ENCODE measurements at places on chromosomes 1 and 21.

DNA sequence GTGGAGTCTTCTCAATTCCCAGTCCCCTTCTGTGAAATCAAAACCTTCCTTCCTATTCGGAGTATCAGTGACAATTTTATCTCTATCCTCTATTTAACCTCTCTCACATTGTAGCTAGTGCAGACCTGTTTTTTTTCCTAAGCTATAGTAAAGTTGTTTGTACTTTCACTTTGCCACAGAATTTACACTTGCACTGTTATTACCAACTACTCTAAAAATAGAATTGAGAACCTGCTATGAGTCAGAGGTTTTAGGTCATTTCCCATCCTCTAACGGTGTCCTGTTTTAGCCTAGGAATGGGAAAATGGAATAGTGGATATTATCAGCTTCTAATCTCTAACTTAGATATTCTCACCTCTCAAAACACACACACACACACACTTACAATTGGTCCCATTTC, 862.7 kb downstream of the NCAM2 start:
- no peak for DNase-seq

- DNase-seq = no peak
These were observed 19.1 kb upstream of the CD101 start for GRCh38 chr1:116982319-116983004.

GRCh38 chr1:226111883-226112261, 49.4 kb downstream of the H3-3A start:
- no peak for DNase-seq

DNA sequence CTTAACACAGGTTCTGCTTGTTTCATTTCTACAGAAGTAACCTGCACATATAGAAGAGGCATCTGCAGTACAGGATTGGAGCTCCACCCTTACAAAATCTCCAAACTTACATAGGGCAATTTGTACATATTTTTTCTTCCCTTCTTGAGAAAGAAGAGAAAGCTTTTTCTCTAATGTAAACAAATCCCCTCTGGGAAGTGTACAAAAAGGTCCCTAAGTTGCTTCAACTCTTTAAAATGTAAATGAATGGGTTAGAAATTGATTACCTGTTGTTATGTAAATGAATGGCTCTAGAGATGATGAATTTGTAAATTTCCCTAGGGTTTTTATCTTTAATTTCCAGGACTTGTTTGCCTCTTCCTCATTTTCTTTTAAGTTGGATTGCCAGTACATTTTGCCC, 1183.7 kb downstream of the MRPL39 start:
- DNase-seq = no peak

GRCh38 chr1:152752225-152752624, 5.6 kb upstream of the KPRP start:
- DNase-seq = no peak

- DNase-seq = no peak
These were observed 9.5 kb downstream of the WNT4 start for GRCh38 chr1:22133247-22133930.

DNA sequence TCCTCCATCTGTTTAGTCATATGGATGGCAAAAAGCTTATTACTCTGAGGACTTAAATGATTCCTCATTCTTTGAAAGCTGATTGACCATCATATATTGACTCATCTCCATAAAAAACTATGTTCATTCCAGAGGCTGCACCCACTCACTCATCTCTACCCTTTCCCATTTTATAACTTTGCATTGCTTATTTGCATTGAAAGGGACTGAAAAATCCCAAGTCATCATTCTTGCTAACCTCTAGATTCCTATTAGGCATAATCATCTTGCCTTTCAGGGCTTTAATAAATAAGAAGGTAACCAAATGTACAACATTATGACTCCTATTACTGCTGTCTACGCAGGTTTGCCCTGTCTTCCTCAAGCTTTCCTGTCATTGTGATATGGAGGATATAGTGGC, 1180.3 kb upstream of the B3GALT2 start:
- DNase-seq = no peak

GRCh38 chr1:77888081-77888780, at the start of gene NEXN:
Gene NEXN (plus strand): TSS chr1:77888624. CDS start chr1:77916107, 27,483 bp downstream.
- no peak for DNase-seq

DNA sequence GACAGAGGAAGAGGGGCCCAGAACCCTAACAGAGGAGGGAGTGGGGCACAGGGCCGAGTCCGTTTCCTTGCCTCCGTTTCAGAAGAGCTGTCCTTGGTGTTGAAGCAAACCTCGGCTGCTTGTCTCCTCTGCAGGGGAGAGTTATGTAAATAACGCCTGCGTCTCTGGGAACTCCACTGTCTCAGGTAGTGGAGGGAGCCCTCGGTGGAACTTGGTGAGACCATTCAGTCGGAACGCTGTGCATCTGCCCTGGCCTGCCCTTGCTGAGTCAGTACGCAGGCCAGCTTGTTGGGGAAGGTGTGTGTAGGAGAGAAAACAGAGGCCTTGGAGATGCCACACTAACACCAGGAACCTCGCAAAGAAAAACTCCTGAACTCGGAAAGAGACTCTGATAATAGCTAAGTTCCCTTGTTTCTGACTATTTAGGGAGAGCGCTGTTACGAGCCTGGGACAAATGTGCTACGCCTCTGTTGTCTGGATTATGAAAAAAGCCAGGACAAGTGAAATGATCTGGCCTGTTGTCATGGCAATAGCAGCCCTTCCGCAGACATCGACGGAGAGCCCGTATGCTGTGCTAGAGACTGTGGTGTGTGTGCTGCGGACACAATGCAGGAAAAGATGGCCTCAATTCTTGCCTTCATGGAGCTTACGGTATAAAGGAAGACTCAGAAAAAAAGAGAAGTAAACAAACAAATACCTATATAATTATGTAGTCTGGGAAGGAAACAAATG, 94.6 kb upstream of the AKT3 start:
- peak; percentile 86 for DNase-seq

- DNase-seq = peak; percentile 44
These were observed 12.6 kb upstream of the SAMD11 start for GRCh38 chr1:910881-911721.

- DNase-seq = no peak
These were observed 26.9 kb downstream of the OR10J5 start for GRCh38 chr1:159508951-159509350.

DNA sequence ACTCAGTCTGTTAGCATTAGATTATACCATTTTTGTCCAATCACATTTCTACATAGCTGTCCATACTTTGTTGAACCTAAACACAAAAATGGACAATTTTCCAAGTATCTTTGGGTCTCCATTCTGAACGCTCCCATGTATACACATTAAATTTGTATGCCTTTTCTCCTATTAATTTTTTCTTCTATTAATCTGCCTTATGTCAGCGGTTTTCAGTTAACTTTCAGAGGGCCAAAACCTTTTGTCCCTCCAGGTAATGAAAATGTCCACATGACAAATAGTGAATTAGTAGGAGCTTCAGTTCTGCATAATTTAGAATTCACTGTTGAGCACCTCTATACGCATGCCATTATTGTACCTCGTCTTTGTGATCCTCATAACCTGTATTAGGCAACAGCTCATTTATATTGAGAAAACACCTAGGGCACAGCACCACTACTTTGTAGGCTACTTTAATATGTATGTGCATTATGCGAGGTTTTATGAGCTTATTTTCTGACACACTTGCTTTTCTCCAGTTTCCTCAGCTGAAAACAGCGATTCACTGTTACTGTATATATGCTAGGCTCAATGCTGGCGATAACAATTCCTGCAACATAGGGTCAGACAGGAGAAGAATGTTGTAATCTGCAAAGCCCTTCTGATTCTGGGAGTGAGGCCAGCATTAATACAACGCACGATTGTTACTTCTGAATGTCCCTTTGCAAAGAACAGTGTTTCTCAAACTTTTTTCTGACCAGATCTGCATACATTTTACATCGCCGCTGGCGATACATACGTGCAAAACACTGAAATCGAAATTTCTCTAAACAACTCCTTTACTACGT, 1.1 kb upstream of the ABCD3 start:
- DNase-seq = no peak

- DNase-seq = no peak
These were observed 13.6 kb upstream of the LRP8 start for GRCh38 chr1:53341521-53341895.

- no peak for DNase-seq
These were observed 135.7 kb upstream of the ZC3H12A start for GRCh38 chr1:37338658-37339057.

GRCh38 chr1:72690871-72691270, 408.5 kb upstream of the NEGR1 start:
- DNase-seq = no peak

DNA sequence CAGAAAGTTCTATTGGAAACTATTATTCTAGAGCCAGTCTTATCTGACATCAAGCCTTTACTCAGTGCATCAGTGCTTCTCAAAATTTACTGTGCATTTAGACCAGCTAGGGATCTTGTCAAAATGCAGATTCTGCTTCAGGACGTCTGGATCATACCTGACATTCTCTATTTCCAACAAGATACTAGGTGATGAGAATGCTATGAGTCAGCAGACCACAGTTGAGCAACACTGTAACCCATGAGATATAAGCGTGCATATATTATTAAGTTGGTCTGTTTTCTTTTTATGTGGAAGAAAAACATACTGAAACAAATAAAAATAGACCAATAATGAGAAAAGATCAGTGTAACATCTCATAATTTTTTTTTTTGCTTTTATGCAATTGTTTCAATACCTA, 40.4 kb upstream of the KCNH1 start:
- no peak for DNase-seq

DNA sequence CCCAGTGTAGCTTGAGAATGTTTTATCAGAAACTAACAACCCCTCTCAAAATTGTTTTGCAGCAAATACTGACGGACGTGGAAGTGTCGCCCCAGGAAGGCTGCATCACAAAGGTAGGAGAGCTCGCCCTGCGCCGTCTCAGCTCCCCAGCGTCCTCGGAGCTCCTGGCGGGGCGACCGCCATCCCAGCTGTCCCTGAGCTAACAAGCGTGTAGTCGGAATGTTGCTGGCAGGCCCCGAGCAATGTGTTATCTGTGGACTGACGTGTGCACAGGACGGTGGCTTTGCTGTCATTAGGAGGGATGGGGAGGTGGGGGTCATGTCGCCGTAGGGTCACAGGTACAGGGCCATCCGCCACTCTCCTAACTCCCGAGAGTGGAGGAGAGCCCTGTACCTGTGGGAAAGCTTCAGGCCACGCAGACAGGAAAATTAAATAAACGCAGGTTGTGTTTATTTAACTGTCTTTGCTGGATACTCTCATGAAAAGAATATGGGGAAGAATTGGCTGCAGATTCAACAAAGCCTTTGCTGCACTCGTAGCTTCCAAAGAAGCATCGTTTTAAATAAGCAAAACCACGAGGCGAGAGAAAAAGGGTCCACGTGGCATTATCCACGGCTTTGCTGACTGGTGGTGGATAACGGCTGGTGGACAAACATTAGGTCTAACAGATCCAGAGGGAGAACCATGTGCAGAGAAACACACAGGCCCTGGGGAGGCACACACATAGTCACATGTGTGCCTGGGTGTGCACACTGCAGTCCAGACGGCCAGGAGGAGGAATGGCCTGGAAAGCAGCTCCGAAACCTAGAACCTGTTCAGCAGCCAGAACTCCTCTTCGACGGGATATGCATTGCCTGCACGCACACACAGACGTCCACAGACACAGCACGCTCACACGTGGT, 175.3 kb downstream of the PRDM16 start:
- DNase-seq = no peak

- no peak for DNase-seq
These were observed 71.7 kb downstream of the TRIM11 start for GRCh38 chr1:228334954-228335353.

DNA sequence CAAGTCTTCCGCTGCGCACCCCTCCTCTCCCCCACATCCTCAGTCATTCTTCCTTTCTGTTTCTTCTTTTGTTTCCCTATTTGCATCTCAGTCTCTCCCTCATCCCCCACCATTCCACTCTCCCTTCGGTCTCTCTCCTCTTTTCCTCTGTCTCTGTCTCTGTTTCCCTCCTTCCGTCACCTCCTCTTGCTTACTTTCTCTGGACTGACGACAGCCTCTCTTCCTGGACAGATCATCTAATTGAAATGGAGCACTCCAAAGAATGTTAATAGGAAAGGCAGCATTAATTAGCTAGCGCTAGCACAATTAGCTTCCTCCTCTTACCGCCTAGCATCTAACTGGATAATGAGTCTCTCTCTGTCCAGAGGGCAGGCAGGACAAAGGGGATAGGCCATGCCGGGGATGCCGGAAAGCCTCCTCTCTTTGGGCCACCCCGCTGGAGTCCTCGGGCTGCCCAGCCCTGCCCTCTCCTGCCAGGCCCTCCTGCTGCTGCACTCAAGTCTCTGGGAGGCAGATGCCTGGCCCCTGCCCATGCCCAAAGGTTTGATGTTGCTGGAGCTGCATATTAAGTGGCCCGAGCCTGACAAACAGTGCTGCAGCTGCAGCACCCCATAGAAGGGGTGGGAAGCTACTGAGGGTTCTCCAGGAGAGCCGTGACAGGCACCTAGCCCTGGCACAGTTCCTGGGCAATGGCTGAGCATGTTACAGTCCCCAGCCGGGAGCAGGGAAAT, 20.8 kb downstream of the DISP3 start:
- DNase-seq = no peak

- no peak for DNase-seq
These were observed 36.7 kb upstream of the KCNK2 start for GRCh38 chr1:215045698-215046308.

DNA sequence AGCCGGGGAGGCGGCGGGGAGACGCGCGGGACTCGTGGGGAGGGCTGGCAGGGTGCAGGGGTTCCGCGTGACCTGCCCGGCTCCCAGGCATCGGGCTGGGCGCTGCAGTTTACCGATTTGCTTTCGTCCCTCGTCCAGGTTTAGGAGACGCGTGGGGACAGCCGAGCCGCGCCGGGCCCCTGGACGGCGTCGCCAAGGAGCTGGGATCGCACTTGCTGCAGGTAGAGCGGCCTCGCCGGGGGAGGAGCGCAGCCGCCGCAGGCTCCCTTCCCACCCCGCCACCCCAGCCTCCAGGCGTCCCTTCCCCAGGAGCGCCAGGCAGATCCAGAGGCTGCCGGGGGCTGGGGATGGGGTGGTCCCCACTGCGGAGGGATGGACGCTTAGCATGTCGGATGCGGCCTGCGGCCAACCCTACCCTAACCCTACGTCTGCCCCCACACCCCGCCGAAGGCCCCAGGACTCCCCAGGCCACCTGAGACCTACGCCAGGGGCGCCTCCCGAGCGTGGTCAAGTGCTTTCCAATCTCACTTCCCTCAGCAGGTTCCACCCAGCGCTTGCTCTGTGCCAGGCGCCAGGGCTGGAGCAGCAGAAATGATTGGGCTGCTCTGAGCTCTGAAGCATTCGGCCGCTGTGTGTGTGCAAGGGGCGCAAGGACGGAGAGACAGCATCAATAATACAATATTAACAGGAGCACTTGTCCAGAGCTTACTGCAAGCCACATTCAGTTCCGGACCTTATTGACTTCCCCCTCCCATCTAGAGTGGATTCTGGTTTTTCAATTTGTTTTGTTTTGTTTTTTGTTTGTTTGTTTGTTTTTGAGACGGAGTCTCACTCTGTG, 10.3 kb downstream of the SIM2 start:
- DNase-seq = no peak

Data from kidney epithelial cell (primary cell).